ENCODE measurements at places on chromosomes 7 and 10. TPM values are rescaled to one million over a fixed set of nuclear protein-coding genes. Genes with fewer than 3 reads are reported as not detected.

GRCh38 chr10:11673346-11674280, 62.2 kb upstream of the USP6NL start:
- peak; percentile 15 for DNase-seq

DNA sequence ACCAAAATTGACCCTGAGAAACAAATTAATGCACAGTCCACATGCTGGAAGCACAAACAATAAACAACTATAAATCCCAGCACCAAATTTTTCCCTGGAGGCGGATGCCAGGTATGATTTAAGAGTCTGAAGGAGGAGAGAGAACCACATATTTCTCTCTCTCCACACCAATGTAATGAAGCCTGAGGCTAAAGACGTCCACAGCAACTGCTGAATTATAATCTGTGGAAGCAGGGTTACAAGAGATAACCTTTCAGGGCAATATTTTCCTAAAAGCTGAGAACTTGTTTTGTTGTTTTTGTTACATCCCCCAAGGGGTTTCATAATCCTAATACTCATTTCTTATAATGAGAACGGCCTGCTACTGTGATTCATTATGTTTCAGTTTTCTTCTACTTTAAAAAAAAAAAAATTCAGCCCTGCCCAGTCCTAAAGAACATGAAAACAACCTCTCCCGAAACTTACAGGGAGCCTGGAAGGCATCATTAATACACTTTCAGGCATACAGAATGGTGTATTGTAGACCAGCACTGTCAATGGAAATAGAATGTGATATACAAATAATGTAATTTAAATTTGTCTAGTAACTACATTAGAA, 48.5 kb upstream of the ABLIM1 start:
- no peak for DNase-seq

DNA sequence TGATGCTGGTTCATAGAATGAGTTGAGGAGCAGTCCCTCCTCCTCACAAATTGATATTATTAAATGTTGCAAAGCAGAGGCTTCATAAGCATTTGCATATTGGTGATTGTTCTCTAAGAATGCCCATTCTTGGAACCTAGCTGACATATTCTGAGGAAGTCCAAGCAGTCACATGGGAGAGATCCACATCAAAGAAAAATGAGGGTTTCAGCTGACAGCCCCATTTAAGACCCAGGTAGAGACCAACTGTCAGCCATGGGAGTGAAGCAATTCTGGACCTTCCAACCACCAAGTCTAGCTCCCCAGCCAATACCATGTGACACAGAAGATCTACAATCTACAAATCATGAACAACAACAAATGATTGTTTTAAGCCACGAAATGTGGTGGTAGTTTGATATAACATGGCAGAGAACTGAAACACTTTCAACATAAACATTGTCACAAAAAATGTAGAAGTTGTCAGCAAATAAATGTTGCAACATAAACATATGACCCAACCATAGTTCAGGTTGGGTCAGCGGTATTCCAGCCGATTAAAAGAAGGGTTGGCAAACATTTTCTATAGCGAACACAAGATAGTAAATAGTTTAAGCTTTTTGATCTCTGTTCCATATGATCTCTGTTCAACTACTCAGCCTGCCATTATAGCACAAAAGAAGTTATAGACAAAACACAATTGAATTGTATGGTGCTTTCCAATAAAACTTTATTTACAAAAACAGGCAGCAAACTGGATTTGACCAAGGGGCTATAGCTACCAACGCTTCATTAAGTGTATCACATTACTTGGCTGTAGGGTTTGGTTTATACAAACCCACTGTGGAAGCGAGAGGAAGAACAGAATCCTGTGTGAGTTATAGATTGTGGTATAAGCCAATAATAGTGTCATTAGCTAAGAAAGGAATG, 41.4 kb upstream of the MPP7 start:
- DNase-seq: no peak

The JAKMIP3 gene
- 0.04 TPM for total RNA-seq

GRCh38 chr7:135167365-135167917, 3.1 kb downstream of the CYREN start:
- no peak for DNase-seq

- no peak for DNase-seq
Observed at GRCh38 chr10:76921383-76922010, 716.1 kb downstream of the KCNMA1 start.

The GRB10 gene
- total RNA-seq: 13.4 TPM

DNA sequence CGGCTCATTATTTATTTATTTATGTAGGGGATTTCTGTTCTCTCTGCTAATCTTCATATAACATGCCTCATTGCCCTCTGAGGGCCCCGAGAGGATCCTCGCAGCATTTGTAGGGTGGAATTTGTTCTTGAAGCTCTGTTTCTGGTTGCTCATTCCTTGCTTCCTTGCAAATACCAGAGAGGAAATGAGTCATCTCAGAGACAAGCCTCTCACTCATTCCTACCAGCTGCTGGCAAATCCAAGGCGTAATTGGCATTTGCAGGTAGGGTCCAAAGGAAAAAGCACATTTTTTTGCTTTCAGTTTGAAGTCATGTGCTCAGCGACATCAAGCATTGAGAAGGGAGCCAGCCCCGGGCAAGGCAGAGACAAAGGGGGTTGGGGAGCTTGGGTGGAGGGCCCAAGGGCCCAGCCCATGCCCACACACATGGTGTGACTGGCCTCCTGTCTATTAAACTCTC, 501.6 kb downstream of the GALNT17 start:
- DNase-seq: peak; percentile 96

DNA sequence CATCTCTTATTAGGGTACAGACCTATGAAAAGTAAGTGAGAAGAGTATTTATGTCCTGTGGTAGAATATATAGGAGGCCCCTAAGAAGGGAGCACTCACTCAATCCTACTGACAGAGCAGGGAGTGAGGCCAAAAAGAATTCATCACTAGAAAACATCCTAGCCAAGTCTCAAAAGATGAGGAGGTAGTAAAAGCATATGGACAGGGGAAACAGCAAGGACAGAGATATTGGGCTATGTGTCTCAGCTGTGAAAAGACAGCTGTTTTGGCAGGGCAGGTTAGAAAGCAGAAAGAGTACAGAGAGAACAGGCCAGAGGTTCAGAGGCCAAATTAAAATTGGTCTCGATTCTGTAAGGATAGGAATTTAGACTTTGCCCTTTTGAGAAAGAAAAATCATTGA, 548.3 kb upstream of the ANKRD30A start:
- no peak for DNase-seq

The ANXA8 gene
- 562 TPM for total RNA-seq

DNA sequence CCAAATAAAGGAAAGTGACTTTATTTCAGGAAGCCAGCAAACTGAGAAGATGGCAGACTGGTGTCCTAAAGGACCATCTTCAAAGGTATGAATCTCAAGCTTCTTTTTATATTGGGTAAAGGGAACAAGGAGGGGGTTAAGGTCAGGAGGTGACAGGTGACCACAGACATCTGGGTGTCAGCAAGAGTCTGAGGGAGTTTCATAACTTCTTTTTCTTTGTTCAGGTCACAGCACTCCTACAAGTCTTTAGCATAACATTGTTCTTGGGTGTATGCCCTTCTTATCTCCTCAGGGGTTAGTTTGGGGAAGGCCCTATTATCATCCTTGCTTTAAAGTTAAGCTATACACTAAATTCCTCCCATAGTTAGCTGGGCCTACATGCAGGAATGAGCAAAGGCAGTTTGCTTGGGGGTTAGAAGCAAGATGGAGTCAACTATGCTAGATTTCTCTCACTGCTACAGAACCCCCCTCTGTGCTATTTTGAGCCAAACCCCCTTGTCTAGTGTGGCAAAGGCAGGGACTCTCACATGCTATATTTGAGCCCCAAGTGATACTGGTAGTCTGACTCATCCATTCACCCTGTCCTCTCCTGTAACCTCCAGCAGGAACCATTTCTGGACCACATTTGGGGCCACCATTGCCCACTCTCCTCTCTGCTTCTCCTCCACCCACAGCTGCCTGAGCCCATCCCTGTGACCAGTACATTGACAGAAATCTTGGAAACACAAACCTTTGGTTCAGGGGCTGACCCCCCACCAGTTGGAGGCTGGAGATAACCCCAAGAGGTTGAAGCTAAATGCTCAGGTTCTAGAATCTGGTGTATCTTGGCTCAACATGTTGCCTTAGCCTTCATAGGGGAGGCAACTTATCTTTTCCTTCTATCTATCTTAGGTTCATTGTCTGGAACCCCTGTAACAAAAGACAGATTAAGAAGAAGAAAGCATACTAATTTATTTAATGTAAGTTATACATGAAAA, 55.5 kb upstream of the LRGUK start:
- no peak for DNase-seq

DNA sequence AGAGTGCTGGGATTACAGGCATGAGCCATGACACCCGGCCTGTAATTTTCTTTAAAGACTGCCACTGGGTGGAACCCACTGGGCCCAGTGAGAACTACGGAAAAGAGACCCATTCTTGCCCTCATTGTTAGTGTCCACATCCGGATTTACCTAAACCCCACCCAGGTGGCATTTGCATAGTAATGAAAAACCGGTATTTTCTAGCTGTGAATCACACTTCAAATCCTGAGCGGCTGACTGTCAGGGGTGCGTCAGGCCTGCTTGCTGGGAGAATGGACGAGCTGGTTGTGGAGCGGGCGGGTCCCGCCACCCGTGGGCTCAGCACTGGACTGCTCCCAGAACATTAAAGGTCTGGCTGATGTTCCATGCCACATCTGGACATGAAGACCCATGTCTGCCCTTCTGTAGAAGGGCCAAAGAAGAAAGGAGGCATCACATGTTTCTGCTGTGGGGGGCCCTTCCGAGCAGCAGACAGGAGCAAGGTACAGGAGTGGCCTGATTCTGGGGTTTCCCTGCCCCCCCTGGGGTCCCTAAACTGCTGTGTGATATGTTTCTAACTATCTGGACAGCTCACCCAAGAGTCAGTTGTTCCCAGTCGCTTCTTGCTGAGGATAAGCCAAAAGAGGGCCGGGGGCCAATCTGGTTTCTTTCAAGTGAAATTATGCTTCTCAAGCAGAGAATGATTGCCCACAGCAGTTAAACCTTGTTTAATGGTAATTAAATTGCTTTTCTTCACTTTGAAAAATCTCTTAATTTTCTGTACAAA, 46.4 kb downstream of the KIAA1217 start:
- DNase-seq: peak; percentile 84

The TBXAS1 gene
- total RNA-seq: 2.1 TPM

- DNase-seq: no peak
Observed at GRCh38 chr10:11180228-11180627, 162.6 kb downstream of the CELF2 start.

DNA sequence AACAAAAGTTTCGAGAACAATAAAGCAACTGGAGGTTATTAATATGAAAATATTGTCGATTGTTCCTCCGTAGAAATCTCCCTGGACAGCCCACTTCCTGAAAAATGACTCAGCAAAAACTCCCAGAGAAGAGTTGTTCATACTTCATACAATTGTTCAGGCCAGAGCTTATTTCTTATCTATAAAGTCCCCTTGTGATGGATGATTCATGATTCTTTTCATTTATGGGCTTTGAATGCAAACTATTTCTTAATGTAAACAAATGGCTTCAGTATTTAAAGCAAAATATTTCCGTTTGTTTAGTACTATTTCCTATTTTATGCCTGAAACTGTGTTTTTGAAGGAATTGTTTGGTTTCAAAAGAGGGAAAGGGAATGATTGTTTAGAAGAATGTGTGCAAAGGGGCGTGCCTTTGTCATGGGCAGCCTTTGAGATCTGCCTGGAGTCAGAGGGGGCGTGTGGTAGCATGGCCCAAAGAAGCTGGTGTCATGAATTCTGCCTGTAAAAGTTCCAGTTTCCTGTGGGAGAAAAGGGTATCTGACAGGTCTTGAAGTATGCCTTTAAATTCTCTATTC, 26.2 kb upstream of the EXOC6 start:
- peak; percentile 58 for DNase-seq

GRCh38 chr10:48651293-48651692, 33.4 kb upstream of the WDFY4 start:
- DNase-seq: no peak

- DNase-seq: no peak
Observed at GRCh38 chr7:19852192-19852591, 78.8 kb upstream of the TMEM196 start.

The TBC1D12 gene
- 5.1 TPM for total RNA-seq

DNA sequence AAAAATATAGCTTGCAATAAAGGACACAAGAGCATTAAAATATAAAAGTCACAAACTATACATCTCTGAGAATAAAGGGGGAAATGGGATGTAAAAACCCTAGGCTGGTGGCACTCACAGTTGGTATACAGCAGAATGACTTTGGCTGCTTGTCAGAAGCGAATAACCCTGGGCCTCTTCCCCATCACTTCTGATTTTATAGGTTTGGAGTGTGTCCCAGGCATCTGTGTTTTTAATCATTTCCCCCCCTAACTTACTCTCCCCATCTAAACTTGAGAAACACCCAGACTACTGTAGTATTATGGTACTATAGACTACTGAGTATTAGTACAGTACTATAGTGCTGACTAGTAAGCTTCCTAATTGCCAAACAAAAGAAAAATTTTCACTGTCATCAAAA, 1.8 kb upstream of the RPA3 start:
- no peak for DNase-seq

The ARMS2 gene
- total RNA-seq: not detected

The C10orf67 gene
- 0.11 TPM for total RNA-seq

- no peak for DNase-seq
Observed at GRCh38 chr10:78760463-78761310, 308.1 kb upstream of the ZMIZ1 start.
